Keratinocyte (primary cell): ENCODE measurements at places on chromosomes 5 and 9. TPM values are rescaled to one million over a fixed set of nuclear protein-coding genes. Genes with fewer than 3 reads are reported as not detected.

- DNase-seq = no peak
Measured at GRCh38 chr5:75052192-75053053, at the start of gene GCNT4. Gene GCNT4 (minus strand): TSS chr5:75052558. CDS start chr5:75030037, 22,521 bp downstream.

GRCh38 chr5:125023673-125024072 is 277.2 kb upstream of the ZNF608 start:
- no peak for DNase-seq

DNA sequence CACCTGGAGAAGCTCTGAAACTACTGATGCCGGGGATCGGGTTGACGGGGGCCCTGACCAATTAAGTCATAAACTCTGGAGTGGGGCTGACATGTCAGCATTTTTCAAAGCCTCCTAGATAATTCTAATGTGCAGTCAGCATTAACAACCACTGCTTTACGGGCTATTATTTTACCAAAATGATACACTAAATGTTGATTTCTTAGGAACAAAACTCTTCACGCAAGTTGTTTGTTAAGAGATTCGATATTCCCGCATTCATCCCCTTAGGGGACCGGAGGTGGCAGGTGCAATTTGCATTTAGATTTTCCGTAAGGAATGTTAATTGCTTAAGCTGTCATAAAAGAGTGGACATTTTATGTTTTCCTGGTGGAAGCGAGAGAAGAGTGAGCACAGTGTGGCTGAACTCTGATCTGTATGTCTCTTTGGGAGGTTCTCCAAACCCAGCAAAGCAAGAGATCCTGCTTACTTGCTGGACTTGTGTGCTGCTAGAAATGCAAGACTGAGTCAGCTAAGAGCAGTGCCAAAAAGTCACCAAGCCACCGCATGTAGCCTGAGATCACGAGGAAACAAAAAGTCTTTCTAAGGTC is 77.6 kb downstream of the UGCG start:
- DNase-seq = no peak

DNA sequence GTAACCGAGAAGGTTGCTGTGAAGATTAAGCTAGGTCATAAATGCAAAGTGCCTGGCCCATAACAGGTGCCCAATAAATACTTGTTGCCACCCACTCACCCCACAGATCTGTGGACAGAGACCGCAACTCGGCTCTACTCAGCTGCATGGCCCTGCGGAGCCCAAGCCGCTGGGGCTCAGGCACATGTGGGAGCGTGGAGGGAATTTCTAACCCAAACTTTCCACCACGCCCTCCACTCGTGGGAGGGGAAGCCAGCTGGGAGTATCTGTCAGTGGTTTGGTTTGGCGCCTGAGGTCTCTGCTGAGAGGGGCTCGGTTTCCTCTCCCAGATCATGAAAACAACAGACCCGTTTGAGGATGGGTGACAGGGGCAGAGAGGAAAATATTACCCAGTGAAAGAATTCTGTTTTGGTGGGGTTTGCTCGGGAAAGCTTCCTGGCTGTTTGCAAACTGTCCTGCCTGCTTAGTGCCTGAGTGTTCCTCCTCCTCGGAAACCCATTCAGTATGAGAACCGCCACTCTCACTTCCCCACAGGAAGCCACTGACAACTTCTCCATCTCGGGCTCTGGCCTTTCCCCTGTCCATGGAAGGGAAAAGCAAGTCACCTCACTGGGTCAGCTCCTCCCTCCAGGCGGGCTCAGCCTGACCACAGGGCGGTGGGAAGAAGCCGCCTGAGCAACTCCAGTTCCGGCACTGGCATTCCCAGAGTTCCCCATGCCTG is 60.1 kb downstream of the RGS3 start:
- no peak for DNase-seq

DNA sequence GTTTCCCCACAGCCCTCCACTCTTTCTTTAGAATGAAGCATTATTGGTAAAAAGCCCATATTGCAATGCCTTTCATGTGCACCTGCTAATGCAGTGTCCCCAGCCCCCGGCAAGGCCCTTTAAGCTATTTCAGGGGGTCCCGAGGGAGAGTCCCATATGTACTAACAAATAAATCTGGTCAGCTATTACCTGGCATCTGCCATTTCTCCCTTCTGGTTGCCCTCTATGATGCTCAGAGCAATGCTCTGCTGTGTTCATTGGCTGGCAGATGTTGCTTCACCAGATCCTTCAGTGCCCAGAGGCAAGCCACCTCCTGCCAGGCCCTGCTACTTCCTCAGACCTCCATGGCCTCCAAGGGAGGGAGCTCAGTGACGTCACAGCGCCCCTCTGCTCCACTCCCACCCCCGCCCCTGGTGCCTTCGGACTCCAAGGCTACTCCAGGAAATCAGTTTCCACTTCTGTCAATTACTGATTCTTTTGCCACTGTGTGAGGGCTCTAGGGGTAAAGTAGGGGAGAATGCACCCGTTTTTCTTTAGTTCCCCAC is 201.1 kb upstream of the GLRA1 start:
- no peak for DNase-seq

DNA sequence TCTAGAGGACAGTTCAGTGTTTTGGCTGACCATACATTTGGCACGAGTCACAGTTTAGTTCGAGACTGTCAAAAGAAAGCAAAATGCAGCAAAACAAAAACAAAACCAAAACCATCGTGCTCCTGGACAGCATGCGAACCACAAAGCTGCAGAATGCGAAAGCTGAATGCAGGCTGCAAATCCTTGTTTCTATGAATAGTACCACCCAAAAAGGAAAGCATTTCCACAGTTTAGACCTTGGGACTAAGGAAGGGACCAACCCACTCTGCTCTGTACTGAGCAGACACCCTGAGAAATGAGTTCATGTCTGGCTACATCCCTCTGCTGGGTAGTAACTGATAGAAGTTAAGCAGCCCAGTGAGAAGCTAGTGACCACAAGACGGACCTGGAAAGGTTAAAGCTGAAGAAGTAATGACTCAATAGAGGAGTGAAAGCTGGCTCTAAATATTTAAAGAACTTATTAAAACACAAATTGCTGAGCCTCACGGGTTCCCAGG is 3.9 kb downstream of the GCNT4 start:
- no peak for DNase-seq

- no peak for DNase-seq
Measured at GRCh38 chr5:167507463-167508233, 783.8 kb upstream of the WWC1 start.

DNA sequence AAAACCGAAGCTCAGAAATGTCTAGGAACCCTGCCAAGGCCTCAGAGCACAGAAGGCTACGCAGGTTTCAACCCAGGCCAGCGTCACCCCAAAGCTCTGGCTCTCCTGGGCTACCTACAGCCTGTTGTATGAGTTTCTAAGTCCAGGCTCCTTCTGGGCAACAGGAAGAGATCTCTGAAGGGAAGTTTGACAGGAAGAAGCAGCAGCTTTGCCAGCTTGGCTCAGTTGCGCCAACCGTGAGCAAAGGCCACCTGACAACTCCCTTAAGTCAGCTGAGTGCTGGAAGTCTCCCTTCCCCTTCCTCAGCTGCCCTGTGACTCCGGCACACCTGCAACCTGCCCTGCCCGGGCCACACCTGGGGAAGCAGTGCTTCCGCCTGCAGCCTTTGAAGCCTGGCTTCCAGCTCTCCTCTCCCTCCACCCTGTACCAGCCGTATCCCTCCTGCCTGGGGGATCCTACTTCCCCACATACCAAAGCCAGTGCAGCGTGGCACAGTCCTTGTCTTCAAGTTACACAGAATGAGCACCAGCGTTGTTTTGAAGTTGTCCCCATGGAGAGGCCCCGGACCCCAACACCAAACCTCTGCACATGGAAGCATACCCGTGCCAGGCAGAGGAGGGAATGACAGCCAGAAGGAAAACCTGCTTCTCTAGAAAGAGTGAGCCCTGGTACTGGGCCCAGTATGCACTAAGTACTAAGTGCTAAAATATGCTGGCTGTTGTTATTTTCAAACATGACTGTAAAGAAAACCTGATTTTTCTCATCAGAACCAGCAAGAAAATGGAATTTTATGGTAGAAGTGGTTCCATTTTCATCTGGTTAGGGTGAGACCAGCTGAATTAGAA is 36.5 kb downstream of the SHB start:
- no peak for DNase-seq

- no peak for DNase-seq
Measured at GRCh38 chr9:123283455-123283854, 15.1 kb upstream of the STRBP start.

GRCh38 chr9:136544964-136545691 is 720 bp downstream of the NOTCH1 start:
- no peak for DNase-seq

GRCh38 chr9:128122809-128123175 is 4.7 kb downstream of the PTGES2 start:
- DNase-seq = no peak

GRCh38 chr5:134006115-134006514 is 1.3 kb upstream of the VDAC1 start:
- DNase-seq = no peak

DNA sequence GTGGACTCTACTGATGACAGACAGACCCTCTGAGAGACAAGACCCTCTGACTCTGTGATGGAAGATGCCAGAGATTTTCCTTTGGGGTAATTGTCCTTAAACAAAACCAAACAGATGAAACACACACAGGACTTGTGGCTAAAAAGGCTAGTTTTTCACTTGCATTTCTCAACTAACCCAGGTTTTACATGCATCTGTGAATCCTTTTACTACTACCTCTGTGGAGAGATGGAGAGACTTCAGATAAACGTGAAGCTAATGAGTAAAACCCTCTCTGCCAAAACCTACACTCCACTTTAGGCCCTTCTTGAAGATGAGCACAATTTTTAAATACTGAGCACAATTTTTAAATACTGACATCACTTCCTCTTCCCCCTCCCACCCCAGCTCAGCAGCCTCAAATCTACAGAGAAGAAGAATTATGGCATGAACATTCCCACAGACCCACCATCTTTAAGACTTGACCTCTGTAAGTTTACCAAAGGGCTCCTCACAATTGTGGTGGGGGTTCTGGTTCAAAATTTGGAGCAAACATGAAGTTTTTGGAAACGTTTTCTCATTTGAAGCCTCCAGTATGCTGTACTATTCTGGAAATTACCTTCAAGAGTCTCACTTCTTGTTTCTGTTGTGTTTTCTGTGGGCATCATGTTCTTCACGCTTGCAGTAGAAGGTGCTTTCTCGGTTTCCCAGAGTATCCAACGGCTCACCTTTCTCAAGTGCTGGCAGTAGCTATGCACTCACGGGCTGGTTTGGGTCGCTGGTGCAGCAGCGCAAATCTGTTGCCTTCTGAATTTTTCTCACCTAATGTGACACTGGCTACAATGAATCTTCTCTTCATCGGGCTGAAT is 42.7 kb downstream of the ACER2 start:
- DNase-seq = no peak

DNA sequence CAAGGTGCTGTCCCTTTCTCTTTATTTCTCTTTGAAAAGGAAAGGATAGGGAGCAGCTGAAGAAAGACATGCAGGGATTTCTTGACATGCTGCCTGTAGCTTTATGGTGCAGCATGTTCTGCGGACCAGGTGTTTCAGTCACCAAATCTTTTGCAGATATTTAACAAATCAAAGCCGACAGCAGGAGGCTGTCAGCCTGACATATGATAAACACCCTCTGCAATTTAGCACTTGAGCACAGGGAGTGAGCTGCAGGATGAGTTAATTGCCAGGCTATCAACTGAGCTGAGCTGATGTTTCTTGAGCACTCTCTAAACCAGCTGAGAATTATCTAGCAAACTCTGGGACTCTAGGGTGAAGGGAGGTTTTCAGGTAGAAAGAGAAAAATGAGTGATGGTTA is 212.8 kb upstream of the ATP10B start:
- no peak for DNase-seq

DNA sequence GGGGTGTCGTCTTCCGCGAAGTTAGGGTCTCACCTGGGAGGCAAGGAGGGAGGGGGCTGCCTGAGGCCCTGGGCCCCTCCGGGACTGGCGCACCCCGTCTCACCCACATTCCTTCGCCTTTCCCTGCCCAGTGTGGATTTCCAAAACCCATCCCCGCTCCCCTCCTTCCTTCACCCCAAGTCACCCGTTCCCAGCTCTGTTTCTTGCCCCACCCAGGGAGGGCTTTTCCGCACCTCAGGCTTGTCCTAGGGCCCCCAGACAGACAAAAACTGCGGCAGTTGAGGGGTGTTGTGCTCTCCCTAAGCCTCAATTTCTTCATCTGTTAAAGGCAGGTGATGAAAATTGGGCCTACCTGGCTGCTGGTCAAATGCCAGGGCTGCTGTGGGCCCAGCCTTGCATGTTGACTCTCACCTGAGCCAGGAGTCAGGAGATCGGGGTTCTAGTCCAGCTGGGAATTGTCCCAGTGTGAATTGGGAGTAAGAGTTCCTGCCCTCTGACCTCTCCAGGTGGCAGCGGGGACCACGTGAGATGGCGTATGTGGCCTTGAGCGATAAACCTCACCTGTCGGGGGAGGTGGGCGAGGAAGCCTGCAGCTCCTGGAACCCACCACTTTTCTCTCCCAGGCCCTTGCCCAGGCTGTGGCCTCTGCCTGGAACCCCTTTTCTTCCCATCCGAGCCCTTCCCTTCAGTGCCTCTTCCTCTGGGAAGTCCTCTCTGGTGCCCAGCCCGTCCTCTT is 143.4 kb upstream of the IER5L start:
- no peak for DNase-seq

- no peak for DNase-seq
Measured at GRCh38 chr9:87382900-87383299, 114.8 kb upstream of the DAPK1 start.

DNA sequence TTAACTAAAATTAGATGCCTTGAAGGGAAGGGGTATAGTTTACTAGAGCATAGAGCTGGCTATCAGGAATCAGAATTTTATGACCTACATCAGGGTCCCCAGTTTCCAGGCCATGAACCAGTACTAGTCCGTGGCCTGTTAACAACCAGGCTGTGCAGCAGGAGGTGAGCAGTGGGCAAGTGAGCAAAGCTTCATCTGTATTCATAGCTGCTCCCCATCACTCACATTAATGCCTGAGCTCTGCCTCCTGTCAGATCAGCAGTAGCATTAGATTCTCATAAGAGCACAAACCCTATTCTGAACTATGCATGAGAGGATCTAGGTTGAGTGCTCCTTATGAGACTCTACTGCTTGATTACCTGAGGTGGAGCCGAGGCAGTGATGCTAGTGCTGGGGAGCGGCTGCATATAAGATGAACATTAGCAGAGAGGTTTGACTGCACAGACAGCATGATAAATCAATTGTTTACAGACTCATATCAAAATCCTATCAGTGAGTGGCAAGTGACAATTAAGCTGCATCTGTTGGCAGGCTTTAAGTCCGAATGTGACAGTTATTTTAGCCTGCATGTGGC is 44.6 kb downstream of the TAF11L14 start:
- DNase-seq = no peak

DNA sequence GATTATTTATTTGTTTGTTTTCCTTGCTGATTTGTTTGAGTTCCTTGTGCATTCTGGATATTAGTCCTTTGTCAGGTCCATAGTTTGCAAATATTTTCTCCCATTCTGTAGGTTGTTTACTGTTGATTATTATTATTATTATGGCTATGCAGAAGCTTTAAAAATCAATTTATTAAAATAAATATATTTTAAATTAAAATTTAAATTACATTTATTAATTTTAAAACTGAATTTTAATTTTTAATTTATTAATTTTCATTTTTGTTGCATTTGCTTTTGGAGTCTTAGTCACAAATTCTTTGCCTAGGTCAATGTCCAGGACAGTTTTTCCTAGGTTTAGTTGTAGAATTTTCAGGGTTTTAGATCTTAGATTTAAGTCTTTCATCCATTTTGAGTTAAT is 50.9 kb downstream of the SVEP1 start:
- no peak for DNase-seq

THBS4 gene
- polyA plus RNA-seq = 0.27 to 0.47 TPM (median 0.46 TPM) in 3 replicates

PROB1 gene
- polyA plus RNA-seq = 0.22 to 0.32 TPM (median 0.26 TPM) in 3 replicates

IFNA13 gene
- not detected in 3 replicates for polyA plus RNA-seq

ANGPTL2 gene
- 0.10 to 0.19 TPM (median 0.18 TPM) in 3 replicates for polyA plus RNA-seq

IL13 gene
- polyA plus RNA-seq = not detected in 3 replicates

TCOF1 gene
- 7.9 to 23.3 TPM (median 13.6 TPM) in 3 replicates for polyA plus RNA-seq
